HCEC 1CT (cell line): ENCODE measurements at places on chromosomes 4 and X.
A peak's percentile ranks its signal among the peaks of the same experiment; 100 is the strongest.

DNA sequence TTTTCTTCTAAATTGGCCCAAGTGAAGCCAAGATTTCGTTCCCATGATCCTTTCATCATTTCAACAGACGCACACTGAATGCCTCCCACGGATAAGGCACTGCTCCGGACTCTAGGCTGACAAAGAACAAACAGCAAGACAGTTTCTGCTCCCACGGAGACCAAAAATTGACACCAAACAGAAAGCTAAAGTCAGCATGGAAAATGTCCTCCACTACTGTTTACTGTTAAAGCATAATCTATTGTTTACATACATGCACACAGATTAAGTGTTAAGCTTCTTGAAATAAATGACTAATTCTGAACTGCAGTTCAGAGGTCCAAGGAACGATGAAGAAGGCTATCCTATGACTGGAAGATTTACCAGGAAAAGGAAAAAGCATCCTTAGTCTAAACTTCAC, 199.6 kb downstream of the AASDH start:
- no peak for DNase-seq

GRCh38 chr4:10611673-10612072, 72.9 kb downstream of the CLNK start:
- peak; percentile 77 for DNase-seq

GRCh38 chr4:76339364-76339763, 32.8 kb downstream of the STBD1 start:
- DNase-seq = no peak

GRCh38 chrX:64850371-64851082, 125.7 kb downstream of the ZC4H2 start:
- no peak for DNase-seq

- peak; percentile 58 for DNase-seq
These were observed 443.0 kb upstream of the GALNT7 start for GRCh38 chr4:172725581-172725980.

DNA sequence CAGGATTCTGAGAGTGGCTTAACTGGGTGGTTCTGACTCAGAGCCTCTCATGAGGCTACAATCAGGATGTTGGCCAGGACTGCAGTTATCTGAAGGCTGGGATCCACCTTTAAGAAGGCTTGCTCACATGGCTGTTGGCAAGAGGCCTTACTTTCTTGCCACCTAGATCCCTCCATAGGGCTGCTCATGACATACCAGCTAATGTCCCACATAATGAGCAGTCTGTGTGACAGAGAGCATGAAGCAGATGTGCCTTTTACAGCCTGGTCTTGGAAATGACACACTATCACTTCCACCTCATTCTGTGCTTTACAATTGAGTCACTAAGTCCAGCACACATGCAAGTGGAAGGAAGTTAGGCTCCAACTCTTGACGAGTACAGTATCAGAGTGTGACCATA, 4.3 kb upstream of the RBM3 start:
- peak; percentile 46 for DNase-seq

- no peak for DNase-seq
These were observed 40.2 kb upstream of the HPRT1 start for GRCh38 chrX:134419784-134420183.

DNA sequence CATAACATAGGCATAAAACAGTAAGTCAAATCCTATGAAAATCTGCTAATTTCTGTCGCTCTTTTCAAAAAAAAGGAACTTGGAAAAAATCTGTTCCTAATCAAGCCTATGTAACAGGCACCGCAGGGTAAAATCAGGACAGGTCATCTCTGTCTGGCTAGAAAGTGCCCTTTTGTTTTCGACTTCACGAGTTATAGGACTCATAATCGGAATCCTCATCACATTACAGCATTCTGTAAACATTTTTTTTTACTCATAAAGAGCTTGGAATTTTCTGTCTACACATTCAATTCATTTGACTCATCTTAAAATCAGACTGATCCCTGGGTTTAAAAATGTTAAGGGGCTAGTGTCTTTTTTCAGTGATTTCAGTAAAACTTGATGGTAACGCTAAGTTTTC, 181.7 kb upstream of the TBC1D9 start:
- peak; percentile 81 for DNase-seq

DNA sequence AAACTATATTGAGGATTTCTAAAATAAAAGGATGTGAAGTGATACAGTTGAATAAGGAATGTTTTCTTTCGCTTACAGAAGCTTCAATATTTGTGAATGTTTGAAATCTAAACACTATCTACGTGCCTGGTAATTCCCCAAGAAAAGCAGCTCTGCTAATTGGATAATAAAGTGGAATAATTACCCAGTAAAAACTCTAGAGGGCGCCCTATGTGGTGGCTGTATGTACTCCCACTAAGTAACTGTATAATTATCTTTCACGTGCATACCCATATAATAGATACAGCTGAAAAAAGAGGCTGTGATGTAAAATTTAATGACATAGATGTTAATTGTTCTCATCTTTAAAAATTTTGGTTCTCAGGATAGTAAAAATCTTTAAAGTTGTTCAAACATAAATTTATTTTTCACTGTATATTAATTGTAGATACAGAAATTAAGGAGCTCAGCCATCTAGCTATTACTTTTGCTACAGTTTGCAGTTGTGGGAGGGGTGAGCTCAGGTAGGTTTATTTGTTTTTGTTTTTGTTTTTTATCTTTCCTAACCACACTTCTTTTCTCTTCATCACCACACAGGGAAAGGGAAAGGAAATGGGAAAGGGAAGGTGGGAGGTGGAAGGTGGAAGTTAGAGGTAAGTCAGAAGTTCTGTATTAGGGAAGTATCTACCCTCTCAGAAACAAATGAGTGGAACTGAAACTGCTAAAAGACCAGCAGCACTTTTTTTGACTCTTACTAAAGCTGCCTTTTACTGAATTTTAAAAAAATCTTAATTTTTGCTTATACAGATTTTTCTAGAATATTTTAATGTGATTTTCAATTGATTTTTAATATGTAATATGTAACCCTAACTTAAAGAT, 151.7 kb upstream of the RPS6KA6 start:
- DNase-seq = peak; percentile 11

- DNase-seq = no peak
These were observed 280.5 kb upstream of the EDA2R start for GRCh38 chrX:66919280-66919832.

DNA sequence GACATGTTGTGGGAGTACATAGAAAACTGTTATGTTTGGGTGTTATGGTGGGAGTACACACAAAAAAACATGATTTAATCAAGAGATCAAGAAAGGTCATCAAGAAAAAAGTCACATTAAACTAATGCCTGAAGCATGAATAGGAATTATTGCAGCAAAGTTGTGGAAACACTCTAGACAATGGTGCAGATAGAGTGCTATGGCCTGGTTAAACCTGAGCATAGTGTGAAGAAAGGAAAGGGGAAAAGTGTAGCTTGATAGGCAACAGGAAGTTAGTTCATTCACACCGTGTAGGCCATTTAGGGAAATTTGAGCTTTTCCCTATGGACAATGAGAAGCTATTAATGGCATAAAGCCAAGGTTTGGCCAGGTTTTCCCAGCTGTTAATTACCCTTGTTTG, 162.1 kb upstream of the EMCN start:
- DNase-seq = no peak

- no peak for DNase-seq
These were observed 96.2 kb downstream of the TSPAN7 start for GRCh38 chrX:38657562-38657961.

- DNase-seq = no peak
These were observed 8.2 kb upstream of the TLR10 start for GRCh38 chr4:38791010-38791409.

GRCh38 chr4:22531311-22532019, 15.6 kb upstream of the ADGRA3 start:
- no peak for DNase-seq

DNA sequence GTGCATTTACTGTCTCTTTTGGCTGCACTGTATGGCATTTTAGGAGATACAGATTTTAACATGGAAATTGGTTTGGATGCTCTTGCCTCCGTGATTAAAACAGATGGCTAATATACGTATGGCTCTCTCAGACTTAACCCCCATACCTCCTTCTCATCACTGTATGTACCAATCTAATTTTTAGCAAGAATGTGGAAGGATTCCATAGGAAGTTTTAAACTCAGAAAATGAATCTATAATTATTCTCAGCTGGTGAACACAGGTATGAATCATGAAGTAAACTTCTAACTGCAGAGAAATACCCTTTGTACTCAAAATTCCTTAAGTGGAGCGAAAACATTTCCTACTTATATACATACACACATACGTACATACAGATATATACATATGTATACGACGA, 210.5 kb upstream of the NEIL3 start:
- DNase-seq = no peak

DNA sequence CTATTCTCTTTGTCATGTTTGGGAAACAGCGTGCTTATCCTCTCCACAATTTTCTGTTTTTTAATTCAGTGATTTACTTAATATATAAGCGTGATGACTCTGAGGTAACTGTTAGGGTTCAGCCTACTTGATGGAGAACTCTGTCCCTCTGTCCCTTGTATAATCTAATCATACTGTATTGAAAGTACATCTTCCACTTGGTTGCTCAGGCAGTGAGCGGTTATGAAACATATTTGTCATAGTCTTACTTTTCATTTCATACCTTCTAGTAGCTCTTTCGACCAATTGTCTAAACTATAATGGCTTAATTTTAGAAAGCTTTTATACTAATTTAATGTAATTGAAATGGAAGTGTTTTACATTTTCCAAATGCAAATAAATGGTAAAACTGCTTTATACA, 469.0 kb downstream of the TLL1 start:
- DNase-seq = no peak

DNA sequence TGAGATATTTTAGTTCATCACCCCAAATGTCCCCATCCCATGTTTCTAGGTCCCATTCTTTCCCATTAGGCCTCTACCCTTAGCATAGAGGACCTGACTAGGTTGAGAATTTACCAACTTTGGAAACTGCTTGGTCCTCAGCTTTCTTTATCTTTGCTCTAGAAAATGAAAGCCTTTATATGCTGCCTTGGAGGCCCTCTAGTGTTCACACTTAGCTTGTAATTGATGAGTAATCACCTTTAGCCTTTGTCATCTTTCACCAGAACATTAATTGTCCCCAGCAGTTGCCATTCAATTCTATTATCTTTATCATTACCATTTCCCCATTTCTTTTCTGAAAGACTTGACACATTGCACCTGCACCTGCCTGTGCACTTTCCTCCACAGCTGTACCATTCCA, 589.2 kb upstream of the NR3C2 start:
- DNase-seq = no peak

DNA sequence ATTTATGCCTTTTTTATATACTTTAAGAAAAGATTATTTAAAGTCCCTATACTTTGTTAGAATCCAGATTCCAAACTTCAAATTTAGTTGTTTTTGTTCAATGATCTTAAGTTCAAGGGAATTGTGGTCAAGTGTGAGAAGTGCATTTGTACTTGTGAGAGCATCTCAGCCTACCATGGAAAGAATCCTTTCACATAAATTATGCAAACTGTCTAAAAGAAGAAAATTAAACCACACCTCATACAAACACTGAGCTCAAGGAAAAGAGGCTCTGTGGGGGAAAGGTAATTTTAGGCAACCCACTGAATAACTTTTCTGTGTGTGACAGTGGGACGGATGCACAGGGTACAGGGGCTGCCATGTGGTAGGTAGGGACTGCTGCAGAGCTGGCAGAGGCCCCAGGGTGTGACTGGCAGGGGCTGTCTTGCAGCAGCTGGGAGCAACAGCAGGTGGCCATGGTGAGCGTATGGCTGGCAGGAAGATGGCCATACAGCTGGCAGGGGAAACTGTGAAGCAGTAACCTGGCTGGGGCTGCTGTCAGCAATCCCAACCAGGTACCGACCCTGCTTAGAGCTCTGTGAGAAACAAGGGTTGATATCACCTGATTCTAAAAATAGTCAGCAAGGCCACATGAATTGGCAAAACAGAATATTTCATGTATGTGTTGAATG, 130.6 kb downstream of the UGT8 start:
- DNase-seq = no peak

DNA sequence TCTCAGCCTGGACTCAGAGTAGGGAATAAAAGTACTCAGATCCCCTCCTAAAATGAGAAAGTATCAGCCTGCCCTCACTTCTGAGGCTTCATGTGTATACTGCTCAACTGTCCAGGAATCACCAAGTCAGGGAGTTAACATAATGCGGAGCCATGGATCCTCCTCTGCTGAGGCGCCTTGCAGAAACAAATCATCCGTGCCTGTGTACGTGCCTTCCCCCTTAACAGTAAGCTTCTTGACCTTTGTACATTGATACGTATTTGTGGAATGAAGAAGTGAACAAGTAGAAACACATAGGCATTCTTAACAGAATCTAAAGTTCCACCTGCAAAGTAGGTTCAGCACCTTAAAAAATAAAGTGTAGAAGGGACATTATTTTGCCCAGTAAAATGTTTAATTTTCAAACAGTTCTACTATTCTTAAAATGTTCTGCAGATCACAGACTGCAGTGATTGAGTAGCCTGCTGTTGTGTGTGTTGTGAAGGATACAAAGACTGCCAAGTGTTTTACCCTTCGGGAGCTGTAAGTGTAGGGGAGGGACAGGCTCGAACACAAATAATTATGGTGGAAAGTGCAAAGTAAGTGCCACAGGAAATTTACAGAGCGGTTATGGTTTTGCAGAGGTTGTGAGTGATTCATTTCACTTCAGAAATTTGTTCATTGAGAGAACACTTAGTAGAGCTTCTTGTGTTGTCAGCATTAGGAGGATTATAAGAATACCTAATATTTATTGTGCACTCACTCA, 61.9 kb downstream of the ARHGAP10 start:
- peak; percentile 2 for DNase-seq

DNA sequence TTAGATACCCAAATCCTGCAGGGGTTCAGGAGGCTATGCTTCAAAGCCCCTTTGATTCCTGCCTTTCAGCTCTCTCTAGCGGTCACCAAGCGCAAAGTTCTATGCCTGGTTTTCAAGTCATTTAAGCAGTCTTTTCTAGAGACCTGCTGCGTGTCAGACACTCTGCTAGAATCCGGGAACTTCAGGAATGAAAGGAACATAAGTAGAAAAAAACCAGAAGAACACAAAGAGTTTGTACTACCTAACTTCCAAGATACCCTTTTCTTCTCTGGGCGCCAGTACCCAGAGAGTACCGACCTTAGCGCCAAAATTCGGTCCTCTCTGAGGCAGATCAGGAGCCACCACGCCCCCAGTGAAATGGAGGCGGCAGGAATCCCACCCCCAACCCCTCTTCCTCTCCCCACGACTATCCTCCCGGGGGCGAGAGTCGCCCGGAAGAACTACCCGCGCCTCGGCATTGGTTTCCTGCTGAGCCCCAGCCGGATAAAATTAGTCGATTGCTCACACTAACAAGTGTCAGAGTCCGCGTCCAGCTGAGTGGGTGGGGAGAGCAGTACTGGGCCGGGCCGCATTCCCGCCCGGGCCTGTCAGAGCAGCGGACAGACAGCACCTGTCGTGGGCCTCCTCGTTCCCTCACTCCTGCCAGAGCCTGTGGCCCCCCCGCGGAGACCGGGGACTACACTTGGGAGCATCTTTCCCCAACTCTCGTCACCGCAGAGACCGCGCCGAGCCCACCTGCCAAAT, 78.8 kb downstream of the RLIM start:
- peak; percentile 75 for DNase-seq
